Activated CD8-positive, alpha-beta T cell treated with anti-CD3 and anti-CD28 coated beads, Interleukin-2, amount 10 ng/mL, durations not matched to agents 7 days and 5 days (primary cell): ENCODE measurements at places on chromosomes 12 and 14.

GRCh38 chr12:86376052-86376451 lies 119.9 kb upstream of the MGAT4C start:
- DNase-seq: no peak

GRCh38 chr14:76236172-76237130 lies 84.7 kb downstream of the GPATCH2L start:
- DNase-seq: no peak

DNA sequence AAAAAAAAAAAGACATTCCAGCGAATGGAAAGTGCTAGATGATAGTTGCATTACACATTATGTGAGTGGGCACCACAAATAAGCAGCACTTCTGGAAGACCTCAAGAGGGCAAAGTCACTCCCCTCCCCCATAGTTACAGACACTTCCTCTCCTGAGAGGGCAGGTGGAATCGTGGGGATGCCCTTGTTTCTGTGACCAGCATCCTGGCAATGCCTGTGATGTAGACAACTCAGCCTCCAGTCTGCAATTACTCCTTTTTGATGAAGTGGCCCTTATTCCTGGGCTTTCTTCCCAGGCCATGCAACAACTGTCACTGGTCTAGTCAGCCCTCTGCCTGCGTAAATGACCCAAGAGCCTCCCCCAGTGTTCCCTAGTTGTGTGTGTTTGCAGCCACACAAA lies 104.8 kb downstream of the VRK1 start:
- no peak for DNase-seq

DNA sequence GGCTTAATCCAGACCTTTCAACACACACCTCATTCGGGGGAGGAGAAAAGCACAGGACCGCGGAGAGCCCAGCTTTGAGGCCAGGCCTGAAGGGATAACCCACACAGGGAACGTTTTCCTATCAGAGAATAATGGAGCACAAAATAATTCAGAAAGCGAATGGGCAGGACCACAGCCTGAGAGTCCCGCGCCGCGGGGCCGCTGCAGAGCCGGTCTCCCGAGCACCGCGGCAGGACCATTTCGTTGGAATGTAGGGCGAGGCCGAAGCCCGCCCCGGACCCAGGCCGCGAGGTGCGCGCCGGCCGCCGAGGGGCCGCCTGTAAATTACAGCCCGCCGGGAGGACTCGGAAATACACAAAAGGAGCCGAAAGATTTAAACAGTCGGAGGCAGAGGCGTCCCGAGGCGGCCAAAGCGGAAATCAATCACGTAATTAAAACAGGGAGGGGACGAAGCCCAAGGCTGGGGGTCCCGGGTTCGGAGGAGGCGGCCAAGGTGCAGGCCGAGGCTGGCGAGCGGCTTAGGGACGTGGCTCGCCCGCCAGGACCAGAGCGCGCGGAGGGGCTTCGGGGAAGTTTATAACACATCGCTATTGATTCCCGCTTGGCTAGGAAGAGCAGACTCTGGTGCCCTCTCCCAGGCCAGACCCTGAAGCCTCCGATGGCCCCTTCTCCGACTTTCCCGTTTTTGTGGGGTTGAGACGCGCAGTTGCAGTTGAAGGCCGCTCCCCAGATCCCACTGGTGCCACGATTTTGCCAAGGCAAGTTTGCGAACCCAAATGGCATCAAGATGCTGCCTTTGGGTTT lies 6.3 kb upstream of the HOXC4 start:
- no peak for DNase-seq

GRCh38 chr12:59039005-59039404 lies 118.7 kb upstream of the LRIG3 start:
- DNase-seq: no peak

DNA sequence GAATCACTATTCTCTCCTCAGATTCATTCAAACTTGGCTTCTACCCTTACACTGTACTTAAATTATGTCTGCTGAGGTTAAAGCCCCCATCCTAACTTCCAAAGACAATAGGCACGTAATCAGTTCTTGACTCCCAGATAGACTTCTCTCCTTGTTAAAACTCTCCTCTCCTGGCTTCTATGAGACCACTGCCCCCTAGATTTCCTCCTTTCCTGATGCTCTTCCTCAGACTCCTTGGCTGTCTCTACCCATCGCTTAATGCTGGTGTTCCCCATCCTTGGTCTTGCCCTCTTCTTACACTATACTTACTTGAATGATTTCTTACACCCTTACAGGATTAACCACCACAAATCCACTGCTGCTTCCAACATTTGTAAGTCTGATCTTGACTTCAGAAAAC lies 32.8 kb downstream of the TC2N start:
- DNase-seq: no peak

DNA sequence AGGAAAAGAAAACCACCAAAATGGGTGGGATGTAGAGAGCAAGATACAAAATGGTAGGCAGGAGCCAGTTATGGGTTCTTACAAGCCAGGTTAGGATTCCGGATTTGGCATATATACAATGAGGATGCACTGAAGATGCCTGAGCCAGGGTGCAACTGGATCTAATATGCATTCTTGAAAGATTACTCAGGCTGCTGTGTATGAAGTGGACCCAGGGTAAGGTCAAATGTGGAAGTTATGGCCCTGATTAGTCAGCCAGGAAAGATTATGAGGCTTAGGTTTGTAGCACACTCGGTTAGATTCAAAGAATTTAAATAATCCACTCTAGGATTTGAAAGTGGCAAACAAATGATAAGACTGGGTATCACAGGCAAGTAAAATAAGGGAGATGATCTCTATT lies 1750.7 kb upstream of the FLRT2 start:
- no peak for DNase-seq

GRCh38 chr12:55931780-55932550 lies 1.0 kb downstream of the DGKA start:
- DNase-seq: peak; percentile 42

GRCh38 chr12:92290350-92290695 lies 144.7 kb upstream of the BTG1 start:
- no peak for DNase-seq

- no peak for DNase-seq
Measured at GRCh38 chr14:100815478-100816285, 10.2 kb upstream of the MEG3 start.

DNA sequence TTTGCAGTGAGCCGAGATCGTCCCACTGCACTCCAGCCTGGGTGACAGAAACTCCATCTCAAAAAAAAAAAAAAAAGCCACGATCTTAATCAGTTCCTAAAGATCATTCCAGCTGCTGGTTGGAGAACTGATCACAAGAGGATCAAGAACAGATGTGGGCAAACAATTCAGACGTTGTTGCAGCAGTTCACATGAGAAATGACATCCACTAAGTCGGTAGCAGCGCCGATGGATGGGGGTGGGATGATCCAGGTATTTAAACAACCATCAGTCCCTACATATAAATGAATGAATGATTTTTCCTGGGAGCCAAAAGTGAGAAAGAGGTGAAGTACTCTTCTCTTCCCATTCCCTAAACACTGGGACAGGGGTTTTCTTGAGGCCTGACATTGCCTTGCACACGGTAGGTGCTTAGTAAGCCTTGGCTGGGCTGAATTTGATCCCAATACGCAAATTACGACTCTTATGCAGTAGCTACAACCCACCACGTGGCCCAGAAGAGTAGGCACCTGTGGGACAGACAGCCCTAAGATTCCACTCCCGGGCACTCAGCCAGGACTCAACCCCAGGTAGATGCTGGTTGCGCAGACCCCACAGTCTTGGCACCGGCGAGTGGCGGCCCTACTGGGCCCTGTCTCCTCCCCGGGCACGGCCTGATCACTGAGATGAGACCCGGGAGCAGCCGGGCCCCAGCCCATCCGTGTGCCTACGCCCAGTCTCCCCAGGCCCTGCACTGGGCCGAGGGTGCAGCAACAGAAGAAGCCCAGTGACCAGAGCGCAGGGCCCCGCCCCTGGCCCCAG lies 565 bp downstream of the SPRYD3 start:
- DNase-seq: peak; percentile 61

GRCh38 chr14:101369916-101370592 lies 191.2 kb upstream of the DIO3 start:
- peak; percentile 9 for DNase-seq

DNA sequence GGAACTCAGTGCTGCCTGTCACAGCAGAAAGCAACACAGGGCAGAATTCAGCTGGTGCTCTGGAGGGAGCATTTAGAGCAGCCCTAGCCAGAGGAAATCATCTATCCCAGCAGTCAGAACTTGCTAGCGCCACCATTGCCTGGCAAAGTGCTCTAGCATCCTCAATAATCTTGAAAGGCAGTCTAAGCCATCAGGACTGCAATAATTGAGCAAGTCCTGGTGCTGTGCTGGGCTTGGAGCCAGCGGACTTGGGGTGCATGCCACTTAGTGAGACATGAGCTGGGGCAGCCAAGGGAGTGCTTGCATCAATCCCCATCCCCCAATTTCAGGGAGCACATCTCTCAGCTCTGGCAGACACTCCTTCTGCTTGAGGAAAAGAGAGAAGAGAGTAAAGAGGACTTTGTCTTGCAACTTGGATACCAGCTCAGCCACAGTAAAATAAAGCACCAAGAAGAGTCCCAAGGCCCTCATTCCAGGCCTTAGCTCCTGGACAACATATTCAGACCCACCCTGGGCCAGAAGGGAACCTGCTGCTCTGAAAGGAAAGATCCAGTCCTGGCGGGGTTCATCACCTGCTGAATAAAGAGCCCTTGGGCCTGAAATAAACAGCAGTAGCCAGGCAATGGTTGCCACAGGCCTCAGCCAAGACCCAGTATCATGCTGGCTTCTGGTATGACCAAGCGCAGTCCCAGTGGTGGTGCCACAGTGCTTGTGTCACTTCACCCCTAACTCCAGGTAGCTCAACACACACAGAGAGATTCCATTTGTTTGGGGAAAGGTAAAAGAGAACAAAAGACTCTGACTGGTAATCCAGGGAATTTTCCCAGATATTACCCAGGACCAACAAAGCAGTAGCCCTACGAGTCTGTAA lies 44.5 kb upstream of the ZDHHC17 start:
- DNase-seq: no peak

- DNase-seq: no peak
Measured at GRCh38 chr14:35539969-35540368, 6.0 kb downstream of the INSM2 start.
